GM23248 (cell line): ENCODE measurements at places on chromosomes 2 and 18.
A peak's percentile ranks its signal among the peaks of the same experiment; 100 is the strongest.

DNA sequence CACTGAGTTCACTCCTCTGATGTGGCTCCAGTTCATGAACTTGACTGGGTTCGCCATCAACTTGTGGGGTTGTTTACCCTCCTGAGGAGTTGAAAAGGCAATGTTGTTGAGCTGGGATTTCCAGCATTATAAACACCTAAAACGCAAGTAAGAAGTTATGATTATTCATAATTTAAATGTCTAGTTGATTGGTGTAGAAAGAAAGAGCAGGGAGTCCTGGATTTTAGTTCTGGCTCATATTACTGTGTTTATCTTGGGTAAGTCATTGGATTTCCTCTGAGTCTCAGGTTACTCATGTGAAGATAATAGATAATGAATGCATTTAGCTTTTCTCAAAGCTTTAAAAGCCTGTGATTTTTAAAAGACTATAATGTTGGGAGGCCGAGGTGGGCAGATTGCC, 438.0 kb upstream of the CDH20 start:
- DNase-seq = no peak

DNA sequence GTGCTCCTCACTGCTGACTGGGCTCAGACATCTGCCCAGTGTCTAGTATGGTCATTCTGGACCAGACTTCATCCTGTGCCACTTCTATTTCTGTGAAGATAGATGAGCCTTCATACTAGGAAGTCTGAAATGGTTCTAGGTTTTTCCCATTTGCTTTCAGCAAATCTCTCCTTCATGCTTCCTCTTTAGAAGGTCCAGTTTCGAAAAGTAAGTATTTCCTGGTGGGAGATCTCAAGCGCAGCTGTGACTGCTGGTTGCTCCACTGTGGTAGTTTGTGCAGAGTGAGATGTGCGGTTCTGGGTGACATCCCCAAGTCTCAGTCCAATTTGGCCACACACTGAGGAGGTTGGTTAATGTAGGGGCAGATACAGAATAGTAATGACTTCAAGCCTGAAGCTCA, 14.4 kb downstream of the IL36B start:
- no peak for DNase-seq

- DNase-seq = no peak
These were observed 141.4 kb downstream of the SPP2 start for GRCh38 chr2:234191819-234192407.

GRCh38 chr2:65429786-65430602, 2.4 kb downstream of the SPRED2 start:
- peak; percentile 28 for DNase-seq

GRCh38 chr18:4096486-4096885, 358.6 kb downstream of the DLGAP1 start:
- DNase-seq = peak; percentile 68

DNA sequence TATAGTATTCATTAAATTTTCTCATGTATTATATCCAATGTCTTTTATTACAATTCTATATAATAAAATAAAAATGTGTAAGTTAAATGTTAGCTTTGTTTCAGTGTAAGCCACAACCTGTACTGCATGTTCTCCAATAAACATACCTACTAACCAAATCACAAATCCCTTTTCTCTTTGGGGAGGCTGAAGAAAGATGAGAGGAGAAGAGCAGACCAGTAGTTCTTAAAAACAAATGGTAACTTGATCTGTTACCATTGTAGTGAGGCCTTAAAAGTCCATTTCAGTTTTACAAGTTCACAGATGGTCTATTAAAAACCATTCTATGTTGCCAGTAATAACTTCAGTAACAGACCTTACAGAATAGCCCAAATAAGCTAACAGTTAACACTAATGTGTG, 100.5 kb downstream of the SOS1 start:
- no peak for DNase-seq

DNA sequence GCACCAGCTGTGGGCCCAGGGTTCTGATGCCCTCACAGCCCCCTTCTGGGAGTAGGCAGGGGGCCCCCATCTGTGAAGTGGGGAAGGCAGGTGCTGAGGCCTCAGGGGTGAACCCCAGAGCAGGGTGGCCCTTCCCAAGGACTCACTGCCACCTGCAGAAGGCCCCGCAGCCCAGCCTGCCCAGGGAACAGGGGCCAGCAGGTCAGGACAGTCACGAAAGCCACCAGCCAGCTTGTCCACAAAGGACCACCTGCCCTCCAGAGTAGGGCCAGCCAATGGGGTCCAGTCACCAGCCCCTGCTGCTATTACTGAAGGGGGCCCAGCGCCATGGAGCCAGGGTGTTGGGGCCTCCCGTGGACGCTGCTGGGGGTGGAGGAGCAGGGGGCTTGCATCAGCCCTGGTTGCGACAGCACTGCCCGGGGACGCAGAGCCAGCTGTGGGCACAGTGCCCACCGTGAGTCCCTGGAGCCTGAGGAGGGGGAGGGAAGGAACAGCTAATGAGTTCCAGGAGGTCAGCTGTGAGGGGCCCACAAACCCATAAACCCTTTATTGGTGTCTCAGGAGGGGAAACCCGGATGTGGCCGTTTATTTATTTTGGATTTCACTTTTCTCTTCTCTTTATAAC, 11.5 kb upstream of the SNED1 start:
- peak; percentile 50 for DNase-seq

- peak; percentile 96 for DNase-seq
These were observed 15.5 kb upstream of the RAB10 start for GRCh38 chr2:26018184-26019055.

- no peak for DNase-seq
These were observed 428.9 kb downstream of the MBD2 start for GRCh38 chr18:53795610-53796009.

GRCh38 chr18:43158381-43158780, 42.9 kb upstream of the RIT2 start:
- no peak for DNase-seq

DNA sequence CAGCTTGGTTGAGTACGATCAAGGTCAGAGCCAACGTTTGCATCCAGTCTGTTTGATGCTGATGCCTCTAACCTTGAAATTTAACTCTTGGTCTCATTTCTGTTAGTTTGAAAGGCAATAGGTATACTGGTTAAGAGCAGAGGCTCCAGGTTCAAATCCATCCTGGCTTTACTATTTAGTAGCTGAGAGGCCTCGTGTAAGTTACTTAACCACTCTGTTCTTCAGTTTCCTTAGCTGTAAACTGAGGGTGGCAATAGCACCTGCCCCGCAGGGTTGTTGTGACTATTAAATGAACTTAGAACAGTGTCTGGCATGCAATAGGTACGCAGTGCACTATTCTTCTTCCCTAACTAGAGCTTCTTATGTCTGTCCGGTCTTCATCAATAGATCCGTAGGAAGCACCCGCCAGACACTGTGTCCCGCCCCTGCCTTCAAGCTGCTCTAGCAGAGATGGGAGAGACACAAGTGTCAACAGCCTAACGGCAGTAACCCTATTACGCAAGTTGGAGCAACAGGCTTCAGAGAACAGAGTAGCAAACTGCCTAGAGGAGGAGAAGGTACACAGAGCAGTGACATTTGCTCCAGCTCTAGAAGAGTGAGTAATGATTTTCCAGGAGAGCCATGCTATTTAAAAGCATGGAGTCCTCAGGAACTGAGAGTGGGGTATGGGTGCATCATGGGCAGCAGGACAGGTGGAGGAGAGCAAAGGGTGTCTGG, 62.7 kb upstream of the ST3GAL5 start:
- no peak for DNase-seq

DNA sequence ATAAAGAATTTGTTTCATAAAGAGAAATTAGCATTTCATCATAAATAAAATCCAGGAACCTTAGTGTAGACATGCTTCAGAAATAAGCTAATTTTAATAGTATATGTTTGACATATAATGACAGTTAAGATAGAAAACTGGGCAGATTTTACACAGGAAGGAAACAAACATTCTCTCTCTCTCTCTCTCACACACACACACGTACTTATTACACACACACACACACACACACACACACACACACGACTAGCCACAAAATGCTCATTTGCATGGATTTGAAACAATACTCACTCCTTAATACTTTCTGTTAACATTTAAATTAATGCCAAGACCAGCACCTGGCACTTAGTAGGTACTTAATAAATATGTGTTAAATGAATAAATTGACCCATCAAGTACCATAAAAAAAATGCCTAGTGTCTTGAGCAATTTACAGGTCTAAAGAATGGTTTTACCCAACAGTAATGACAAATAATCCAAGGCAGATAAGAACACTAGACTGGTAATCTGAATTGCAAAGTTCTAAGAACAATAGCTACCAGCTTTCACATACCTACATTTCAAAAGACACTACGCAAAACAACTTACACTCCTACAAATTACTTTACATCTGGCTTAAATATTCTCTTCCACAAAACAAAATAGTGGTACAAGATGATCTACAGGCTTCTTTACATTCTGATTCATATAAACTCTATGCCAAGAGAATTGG, 2.9 kb upstream of the GALNT3 start:
- DNase-seq = no peak

GRCh38 chr18:8951491-8951890, 151.0 kb upstream of the NDUFV2 start:
- DNase-seq = no peak

DNA sequence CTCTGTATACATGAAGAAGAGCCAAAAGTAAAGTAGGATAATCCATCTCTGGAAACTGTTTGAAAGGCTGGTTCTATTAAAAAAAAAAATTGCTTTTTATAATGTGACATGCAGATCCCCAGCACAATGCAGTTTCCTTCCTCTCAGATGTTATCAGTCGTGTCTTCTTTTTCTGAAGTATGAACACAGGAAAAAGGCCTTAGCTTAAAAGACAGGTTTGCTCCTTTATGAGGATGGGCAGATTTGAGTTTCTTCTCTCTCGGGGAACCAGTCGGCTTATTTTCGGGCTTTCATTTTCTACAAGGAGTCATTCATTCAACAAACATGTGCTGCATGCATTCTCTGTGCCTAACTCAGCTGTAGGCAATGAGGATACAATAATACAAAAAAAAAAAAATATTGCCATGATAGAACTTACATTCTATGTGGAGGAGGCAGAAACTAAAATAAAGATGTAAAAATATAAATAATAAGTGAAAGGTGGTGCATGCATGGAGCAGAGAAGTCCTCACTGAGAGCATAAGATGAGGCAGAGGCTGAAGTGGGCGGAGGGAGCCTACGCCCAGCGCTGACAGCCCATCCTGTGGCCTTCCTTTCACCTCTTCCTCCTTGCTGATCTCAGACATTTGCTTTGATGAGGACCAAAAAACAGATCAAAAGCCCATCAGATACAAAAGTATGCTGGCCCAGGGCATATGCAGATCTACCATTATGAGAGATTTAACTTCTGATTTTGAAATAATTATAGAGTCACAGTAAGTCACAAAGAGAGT, at the start of gene CD226:
Gene CD226, minus strand, starts transcription at position 513 of the 773 bp plus-strand sequence. Its CDS starts 467 bp downstream, at position 46.
- DNase-seq = no peak

- DNase-seq = no peak
These were observed 97.9 kb upstream of the SOX11 start for GRCh38 chr2:5594249-5594695.

DNA sequence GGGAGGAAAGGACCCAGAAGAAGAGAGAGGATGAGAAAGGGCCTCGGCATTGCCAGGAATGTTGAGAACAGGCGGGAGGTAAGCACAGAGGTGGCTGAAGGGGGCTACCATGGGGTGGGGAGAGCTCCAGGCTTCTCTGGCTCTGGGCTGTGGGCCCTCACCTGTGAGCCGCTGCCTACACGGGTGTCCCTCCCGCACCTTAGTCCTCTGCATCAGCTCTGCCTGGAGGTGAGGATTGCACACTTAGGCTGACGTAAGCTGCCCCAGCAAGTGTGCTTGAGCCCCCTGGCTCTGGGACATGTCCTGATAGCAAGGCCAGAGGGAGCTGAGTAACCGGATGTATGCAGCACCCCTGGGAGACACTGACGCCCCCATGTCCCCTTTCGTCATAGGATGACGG, 33.9 kb downstream of the TMEM18 start:
- no peak for DNase-seq

- DNase-seq = no peak
These were observed 222.7 kb downstream of the CYRIA start for GRCh38 chr2:16442971-16443370.

GRCh38 chr2:7997279-7997678, 684.6 kb upstream of the ID2 start:
- DNase-seq = no peak

- DNase-seq = peak; percentile 73
These were observed 18.2 kb downstream of the RPL37A start for GRCh38 chr2:216516730-216517350.

DNA sequence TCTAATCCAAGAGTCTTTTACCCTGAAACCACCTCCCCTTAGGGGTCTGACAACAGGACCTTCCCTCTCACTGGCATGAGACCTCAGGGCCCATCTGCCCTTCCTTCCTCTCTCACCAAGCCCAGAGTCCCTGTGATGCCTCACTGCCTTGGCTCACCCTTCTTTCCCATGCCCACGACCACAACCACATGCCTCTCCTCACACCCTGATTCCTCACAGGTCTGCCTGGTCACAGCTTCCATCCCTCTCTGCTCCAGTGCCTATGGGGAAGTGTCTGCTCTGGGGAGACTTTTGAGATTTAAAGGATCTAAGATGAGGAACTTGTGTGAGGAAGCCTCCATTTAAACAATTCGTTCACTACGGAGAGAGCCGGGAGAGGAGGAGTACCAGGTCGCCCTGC, 98.9 kb upstream of the SH3BP4 start:
- no peak for DNase-seq

DNA sequence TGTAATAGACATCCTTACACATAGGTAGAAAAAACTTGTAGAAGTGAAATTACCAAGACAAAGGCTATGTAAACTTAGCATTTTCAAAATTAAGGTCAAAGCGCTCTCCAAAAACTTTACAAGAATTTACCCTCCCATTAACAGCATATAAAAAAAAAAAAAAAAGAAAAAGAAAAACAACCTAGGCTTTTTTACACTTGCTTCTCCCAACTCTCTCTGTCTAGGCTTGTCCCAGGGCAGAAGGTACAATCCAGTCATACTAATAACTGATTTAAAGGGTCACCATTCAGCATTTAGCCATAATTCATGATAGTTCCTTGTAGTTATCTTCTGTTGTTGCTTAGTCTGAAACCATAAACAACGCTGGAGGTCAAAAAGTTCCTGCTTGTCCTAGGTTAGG, 130.5 kb downstream of the BCL2 start:
- no peak for DNase-seq

DNA sequence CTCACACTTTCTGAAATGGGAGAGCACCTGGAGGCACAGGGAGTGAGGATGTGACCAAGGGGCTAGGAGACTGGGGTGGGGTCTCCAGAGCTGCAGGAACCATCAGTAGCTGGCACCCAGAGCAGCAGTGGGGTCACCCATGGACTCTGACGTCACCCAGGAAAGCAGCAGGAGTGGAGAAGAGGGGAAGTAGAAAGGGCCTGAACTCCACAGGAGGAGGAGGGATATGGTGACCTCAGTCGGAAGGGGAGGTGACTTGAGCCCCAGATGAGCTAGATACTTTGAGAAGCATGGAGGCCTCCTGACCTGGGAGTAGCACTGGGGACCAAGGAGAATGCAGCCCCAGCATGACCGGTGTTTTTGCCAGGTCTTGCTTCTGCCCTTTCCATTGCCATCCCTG, 8.8 kb downstream of the NMUR1 start:
- no peak for DNase-seq

DNA sequence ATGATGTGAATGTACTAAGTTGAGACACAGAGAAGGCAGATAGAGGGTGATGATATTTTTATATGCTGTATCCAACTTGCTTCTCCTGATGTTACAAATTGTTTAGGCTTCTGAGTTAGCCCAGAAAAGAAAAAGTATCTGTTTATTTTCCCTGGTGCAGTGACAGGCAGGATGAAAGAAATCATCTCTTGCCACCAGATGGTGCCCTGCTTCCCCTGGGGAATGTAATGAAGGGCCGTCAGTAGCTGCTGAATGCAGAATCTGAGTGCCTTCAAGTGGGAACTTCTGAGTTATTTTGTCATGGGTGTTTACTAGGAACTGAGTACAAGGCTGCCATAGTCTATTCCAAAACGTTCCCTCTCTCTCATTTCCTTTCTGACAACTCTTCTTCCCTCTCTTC, 525.6 kb downstream of the MBD2 start:
- peak; percentile 64 for DNase-seq

- peak; percentile 96 for DNase-seq
These were observed 20.2 kb upstream of the TUBB6 start for GRCh38 chr18:12287684-12288402.
